ENCODE measurements at places on chromosomes 2 and 18. TPM values are rescaled to one million over a fixed set of nuclear protein-coding genes. Genes with fewer than 3 reads are reported as not detected.

- no peak for DNase-seq
Measured at GRCh38 chr18:23141104-23141999, 6.1 kb downstream of the CABLES1 start.

DNA sequence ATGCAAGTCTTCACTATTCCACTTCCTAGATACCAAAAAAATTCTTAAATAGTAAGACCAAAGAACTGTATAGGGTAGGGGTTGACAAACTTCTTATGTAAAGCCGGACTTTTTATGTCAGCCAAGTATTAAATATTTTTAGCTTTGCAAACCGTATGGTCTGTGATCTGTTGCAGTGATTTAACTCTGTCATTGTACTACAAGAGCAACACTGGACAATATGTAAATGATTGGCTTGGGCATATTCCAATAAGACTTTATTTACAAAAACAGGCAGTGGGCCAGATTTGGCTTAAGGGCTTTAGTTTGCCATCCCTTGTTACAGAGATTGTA lies 48.0 kb downstream of the MGAT5 start:
- no peak for DNase-seq

DNA sequence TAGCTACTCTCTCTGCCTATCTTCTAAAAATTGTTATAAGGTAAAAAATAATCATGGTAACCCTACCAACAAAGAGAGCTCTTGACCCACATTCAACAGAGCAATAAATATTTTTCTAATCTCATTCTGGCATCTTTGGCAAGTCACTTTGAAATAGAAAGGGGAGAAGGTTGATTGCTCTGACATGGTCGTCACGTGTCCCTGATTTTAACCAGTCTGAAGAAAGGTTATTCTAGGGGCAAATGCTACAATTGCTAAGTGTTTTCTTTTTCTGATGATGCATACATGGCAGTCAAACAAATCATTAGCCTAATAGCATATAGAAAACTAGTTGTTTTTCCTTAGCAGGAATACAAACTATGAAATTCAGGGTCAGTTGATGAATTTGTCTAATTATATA lies 153.3 kb upstream of the MAP3K20 start:
- no peak for DNase-seq

Gene PKP4
- 8.1 TPM for total RNA-seq

Gene ATP6V1C2
- not detected for total RNA-seq

Gene CKAP2L
- 0.57 TPM for total RNA-seq

Gene B4GALT6
- 0.35 TPM for total RNA-seq
